CD4-positive, alpha-beta T cell treated with Interleukin-15 for 4 hours (primary cell): ENCODE measurements at places on chromosomes 4 and X.

DNA sequence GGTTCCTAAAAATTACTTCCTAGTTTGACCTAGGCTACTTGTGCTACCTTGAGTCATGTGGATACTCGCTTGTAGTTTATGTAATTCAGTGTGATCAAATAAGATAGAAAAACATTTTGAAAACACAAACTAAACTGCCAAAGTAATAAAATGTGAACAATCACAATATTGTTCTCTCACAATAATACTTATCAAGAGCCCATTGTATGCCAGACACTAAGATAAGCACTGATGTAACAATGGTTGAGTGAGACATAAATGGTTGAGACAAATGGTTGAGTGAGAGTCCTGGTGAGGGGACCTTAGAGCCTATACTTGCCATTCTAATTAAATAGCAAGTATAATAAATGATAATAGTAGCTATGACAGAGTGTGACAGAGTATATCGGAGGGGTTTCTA is 41.7 kb downstream of the RFC1 start:
- DNase-seq = no peak

GRCh38 chrX:17355976-17356375 is 19.0 kb upstream of the NHS start:
- no peak for DNase-seq

GRCh38 chr4:156976147-156976546 is 4.5 kb upstream of the PDGFC start:
- no peak for DNase-seq

GRCh38 chr4:88792268-88792781 is 94.7 kb upstream of the NAP1L5 start:
- DNase-seq = peak; percentile 4

DNA sequence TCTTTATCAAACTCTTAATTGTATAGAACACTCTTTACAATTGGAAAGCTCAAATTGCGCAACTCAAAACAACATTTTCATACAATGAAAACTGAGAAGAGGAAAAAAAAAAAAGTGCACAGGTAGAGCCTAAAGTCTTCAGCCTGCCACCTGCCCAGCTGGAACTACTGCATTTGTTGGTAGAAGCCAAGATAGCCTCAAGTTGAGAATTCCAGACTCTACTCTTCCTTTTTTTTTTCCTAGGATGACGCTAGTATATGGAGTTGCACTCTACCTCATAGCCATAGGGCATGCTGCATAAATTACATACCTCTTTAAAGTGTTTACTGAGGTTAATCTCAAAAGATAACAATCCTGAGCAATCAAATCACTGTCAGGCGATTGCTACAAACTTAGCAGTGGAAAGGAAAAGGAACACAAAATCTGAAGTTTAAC is 13.6 kb downstream of the ABCG2 start:
- no peak for DNase-seq

GRCh38 chrX:7028246-7028645 is 119.3 kb upstream of the STS start:
- no peak for DNase-seq

DNA sequence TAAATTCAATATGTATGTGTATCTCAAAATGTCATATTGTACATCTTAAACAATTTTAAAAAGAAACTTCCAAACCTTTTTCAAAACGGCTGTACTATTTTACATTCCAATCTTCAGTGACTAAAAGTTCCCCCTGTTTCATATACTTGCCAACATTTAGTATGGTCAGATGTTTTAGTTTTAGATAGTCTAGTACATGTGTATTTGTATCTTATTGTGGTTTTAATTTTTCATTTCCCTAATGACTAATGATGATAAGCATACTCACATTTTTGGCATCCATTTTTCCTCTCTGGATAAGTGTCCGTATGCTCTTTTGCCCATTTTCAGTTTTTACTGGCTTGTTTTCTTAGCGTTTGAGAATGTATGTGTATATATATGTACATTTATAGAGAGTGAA is 212.2 kb upstream of the MAGEB18 start:
- DNase-seq = no peak
